ENCODE measurements at places on chromosomes 3 and 15. TPM values are rescaled to one million over a fixed set of nuclear protein-coding genes. Genes with fewer than 3 reads are reported as not detected.

DNA sequence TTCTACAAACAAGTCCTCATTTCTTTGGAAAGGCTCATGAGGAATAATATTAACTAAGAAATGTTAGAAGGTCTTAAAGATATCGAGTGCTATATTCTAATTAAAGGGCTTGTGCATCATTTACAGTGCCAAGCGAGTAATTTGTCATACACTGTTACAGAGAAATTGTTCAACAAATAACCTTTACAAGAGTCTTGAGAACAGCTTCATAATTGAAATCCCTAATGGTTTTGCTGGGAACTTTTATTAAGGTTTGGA, 209.5 kb downstream of the MECOM start:
- no peak overlapping the region for H3K4me3 ChIP-seq
- H3K27ac ChIP-seq: no peak overlapping the region
- H3K36me3 ChIP-seq: no peaks in the 10 kb centered on the region
- no peaks in the 10 kb centered on the region for H3K27me3 ChIP-seq
- no peaks in the 10 kb centered on the region for H3K4me1 ChIP-seq

- H3K4me1 ChIP-seq: no peaks in the 10 kb centered on the region
- DNase-seq: no peak
- no peak overlapping the region for H3K27ac ChIP-seq
- H3K27me3 ChIP-seq: peaks cover 58% of the 10 kb centered on the region
- no peak overlapping the region for H3K4me3 ChIP-seq
Measured at GRCh38 chr3:195005251-195005620, 265.7 kb downstream of the XXYLT1 start.

DNA sequence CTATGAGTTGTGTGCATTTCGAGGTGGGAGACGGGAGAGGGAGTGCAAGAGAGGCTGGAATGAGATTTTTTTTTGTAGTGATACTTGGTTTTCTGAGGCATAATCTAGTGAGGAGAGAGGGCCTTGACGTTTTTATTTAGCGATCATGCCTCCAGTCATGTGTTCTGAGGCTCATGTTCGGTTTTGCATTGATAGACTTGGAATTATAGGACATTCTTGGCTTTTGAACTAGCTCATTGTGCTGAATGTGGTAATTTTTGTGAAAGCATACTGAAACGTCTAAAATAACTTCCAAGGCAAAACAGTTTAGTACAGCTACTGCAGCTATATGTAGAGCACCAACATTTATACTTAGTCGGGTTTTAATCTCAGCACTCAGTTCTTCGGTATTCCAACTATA, 408.1 kb downstream of the CNTN4 start:
- H3K4me1 ChIP-seq: no peaks in the 10 kb centered on the region
- no peaks in the 10 kb centered on the region for H3K36me3 ChIP-seq

GRCh38 chr15:89656116-89656815, 999 bp upstream of the KIF7 start:
- H3K4me3 ChIP-seq: no peak overlapping the region
- H3K27ac ChIP-seq: no peak overlapping the region
- no peaks in the 10 kb centered on the region for H3K27me3 ChIP-seq
- DNase-seq: peak; percentile 15
- H3K4me1 ChIP-seq: peaks cover 5% of the 10 kb centered on the region
- no peaks in the 10 kb centered on the region for H3K36me3 ChIP-seq

SAMMSON gene
- not detected for total RNA-seq

PGBD4 gene
- 1.4 TPM for total RNA-seq

GRCh38 chr3:172175254-172175599, 135.8 kb downstream of the FNDC3B start:
- H3K4me1 ChIP-seq: peaks cover 26% of the 10 kb centered on the region
- no peaks in the 10 kb centered on the region for H3K27me3 ChIP-seq
- no peak for DNase-seq
- no peaks in the 10 kb centered on the region for H3K36me3 ChIP-seq

DNA sequence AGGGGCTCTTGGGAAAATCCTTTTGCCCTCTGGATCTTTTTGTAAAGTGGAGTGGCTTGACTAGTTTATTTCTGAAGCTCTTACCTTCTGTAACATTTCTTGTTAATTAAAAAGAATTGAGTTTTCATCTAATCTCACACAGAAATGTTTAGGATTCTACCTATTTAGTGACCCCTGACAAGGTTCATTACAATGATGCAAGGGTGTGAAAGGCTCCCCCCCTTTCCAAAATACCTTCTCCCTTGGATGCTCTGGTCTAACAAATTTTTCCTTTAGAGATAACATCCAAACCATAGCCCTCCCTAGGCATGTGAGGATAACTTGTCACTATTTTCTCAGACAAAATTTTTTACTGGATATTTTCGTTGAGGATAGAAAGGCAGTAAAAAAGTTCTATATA, 223.9 kb downstream of the THRB start:
- no peak overlapping the region for H3K4me3 ChIP-seq
- no peaks in the 10 kb centered on the region for H3K36me3 ChIP-seq
- no peak for DNase-seq
- H3K27ac ChIP-seq: no peak overlapping the region
- peaks cover 5% of the 10 kb centered on the region for H3K27me3 ChIP-seq

DNA sequence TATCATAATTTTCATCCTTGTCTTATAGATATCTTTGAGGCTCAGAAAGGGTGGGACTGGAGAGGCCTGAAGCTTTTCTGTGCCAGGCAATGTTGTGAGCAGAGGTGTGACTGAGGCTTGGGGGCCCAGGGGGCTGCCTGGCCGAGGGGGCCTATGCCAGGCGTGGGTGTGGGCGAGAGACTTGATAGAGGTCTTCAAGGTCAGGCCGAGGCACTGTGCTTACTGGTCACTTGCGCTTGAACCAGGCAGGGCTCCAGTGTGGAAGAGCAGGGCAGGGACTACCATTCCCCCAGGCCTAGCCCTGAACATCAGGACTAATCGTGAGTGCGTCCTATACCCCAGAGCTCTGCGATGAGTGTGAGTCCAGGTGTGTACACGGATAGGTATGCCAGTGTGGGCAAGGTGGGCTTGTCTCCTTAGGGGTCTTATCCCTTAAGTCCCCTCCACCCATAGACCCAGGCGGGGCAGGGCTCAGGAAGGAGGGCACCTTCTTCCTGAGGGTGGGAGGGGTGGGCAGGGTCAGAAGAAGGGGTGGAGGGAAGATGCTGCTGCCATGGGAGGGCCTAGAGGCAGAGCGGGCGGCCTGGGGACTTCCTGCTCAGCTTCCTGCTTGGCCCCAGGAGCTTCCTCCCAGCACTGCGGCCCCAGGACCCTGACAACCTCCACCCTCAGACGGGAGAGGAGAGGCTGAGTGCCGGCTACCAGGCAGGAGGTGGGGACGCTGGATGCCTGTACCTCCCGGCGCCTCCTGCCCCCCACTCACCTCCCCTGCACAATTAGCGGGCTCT, 84.7 kb downstream of the LINGO1 start:
- no peak overlapping the region for H3K27ac ChIP-seq
- no peaks in the 10 kb centered on the region for H3K27me3 ChIP-seq
- no peak overlapping the region for H3K4me3 ChIP-seq
- no peaks in the 10 kb centered on the region for H3K36me3 ChIP-seq
- peaks cover 13% of the 10 kb centered on the region for H3K4me1 ChIP-seq

ATP13A5 gene
- not detected for total RNA-seq

GRCh38 chr3:184784731-184785500, 27.1 kb upstream of the VPS8 start:
- H3K36me3 ChIP-seq: no peaks in the 10 kb centered on the region
- H3K4me1 ChIP-seq: peaks cover 28% of the 10 kb centered on the region
- H3K27me3 ChIP-seq: peaks cover 1% of the 10 kb centered on the region
- no peak for DNase-seq

DNA sequence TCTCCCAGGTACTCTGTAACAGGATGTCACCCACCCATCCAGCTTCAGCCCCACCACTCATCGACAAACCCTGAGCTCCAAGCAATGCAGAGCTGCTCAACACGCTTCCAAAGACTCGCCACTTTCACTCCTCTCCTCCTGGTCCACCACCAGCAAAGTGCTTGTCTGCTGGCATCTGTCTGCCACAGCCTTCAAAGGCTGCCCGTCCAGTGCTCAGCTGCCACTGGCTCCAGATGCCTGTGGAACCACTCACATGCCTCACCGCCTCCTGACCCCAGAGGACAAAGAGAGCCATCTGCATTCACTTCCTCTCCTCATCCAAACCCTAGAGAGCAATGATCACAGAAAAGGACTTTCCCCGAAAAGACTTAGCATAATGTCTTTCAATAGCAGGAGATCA, 109.5 kb upstream of the OCA2 start:
- no peak overlapping the region for H3K4me3 ChIP-seq
- H3K27ac ChIP-seq: no peak overlapping the region
- no peaks in the 10 kb centered on the region for H3K27me3 ChIP-seq
- no peaks in the 10 kb centered on the region for H3K36me3 ChIP-seq
- DNase-seq: no peak

- DNase-seq: no peak
- H3K4me3 ChIP-seq: no peak overlapping the region
- H3K27ac ChIP-seq: no peak overlapping the region
- no peaks in the 10 kb centered on the region for H3K27me3 ChIP-seq
- H3K36me3 ChIP-seq: no peaks in the 10 kb centered on the region
Measured at GRCh38 chr3:87148020-87148419, 79.1 kb upstream of the CHMP2B start.

DNA sequence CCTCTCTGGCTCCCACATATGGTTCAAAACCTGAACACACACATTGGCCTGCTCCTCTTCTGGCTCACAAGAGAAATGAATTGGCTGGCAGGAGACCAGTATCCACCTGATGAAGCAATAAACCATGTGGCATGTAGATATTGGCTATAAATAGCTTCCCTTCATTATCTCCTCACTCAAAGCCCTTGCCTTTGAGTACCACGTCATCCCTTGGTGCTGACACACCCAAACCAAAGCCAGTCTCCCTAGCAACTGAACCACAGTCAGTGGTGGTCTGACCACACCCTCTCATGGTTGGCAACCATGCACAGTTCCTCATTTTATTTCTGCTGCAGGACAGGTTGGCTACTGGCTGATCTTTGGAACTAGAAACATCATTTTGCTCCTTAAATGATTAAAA, 98.8 kb downstream of the ZNF621 start:
- H3K4me3 ChIP-seq: no peak overlapping the region
- H3K4me1 ChIP-seq: no peaks in the 10 kb centered on the region
- no peak overlapping the region for H3K27ac ChIP-seq
- peak; percentile 29 for DNase-seq
- no peaks in the 10 kb centered on the region for H3K36me3 ChIP-seq

GOLGA8R gene
- total RNA-seq: 1.6 TPM

- H3K4me1 ChIP-seq: peaks cover 55% of the 10 kb centered on the region
- peak overlapping the region; percentile 29 for H3K4me3 ChIP-seq
- no peaks in the 10 kb centered on the region for H3K36me3 ChIP-seq
- H3K27me3 ChIP-seq: no peaks in the 10 kb centered on the region
- DNase-seq: no peak
- peak overlapping the region; percentile 94 for H3K27ac ChIP-seq
Measured at GRCh38 chr15:73923156-73923487, 3.1 kb upstream of the LOXL1 start.

GRCh38 chr3:13141183-13141582, 68.0 kb upstream of the IQSEC1 start:
- H3K4me1 ChIP-seq: no peaks in the 10 kb centered on the region
- no peaks in the 10 kb centered on the region for H3K27me3 ChIP-seq
- no peak for DNase-seq
- no peaks in the 10 kb centered on the region for H3K36me3 ChIP-seq
- no peak overlapping the region for H3K4me3 ChIP-seq

ST3GAL6 gene
- total RNA-seq: 4.8 TPM

PCLAF gene
- 2.5 TPM for total RNA-seq

DNA sequence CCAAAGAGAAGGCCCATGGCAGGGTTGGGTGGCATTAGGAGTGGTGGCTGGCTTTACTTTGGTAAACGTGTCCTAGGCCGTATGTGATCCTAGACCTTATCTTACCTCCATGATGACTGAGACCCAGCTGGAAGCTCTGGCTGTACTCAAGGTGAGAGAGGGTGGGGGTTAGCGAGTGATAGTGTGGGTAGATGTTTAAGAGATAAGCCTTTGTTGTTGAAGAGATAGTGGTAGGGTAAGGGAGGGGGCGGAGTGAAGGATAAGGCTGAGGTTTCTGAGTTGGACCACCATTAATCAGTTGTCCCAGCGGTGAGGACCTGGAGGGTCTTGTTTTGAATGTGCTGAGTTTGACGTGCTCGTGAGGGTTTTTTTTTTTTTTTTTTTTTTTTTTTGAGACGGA, 61.5 kb upstream of the ULK4 start:
- H3K4me1 ChIP-seq: peaks cover 57% of the 10 kb centered on the region
- DNase-seq: no peak
- peak overlapping the region; percentile 29 for H3K27ac ChIP-seq
- no peaks in the 10 kb centered on the region for H3K27me3 ChIP-seq
- no peak overlapping the region for H3K4me3 ChIP-seq
- no peaks in the 10 kb centered on the region for H3K36me3 ChIP-seq

PLIN1 gene
- not detected for total RNA-seq

GRCh38 chr3:109050591-109051167, 67.3 kb downstream of the MORC1 start:
- peak; percentile 1 for DNase-seq
- H3K4me3 ChIP-seq: no peak overlapping the region
- no peaks in the 10 kb centered on the region for H3K36me3 ChIP-seq
- H3K4me1 ChIP-seq: no peaks in the 10 kb centered on the region
- H3K27ac ChIP-seq: no peak overlapping the region

- no peak overlapping the region for H3K4me3 ChIP-seq
- DNase-seq: no peak
- H3K27ac ChIP-seq: no peak overlapping the region
- H3K36me3 ChIP-seq: no peaks in the 10 kb centered on the region
Measured at GRCh38 chr15:36254426-36254825, 325.0 kb upstream of the CDIN1 start.

SI gene
- not detected for total RNA-seq

ABHD10 gene
- 28.6 TPM for total RNA-seq

DNA sequence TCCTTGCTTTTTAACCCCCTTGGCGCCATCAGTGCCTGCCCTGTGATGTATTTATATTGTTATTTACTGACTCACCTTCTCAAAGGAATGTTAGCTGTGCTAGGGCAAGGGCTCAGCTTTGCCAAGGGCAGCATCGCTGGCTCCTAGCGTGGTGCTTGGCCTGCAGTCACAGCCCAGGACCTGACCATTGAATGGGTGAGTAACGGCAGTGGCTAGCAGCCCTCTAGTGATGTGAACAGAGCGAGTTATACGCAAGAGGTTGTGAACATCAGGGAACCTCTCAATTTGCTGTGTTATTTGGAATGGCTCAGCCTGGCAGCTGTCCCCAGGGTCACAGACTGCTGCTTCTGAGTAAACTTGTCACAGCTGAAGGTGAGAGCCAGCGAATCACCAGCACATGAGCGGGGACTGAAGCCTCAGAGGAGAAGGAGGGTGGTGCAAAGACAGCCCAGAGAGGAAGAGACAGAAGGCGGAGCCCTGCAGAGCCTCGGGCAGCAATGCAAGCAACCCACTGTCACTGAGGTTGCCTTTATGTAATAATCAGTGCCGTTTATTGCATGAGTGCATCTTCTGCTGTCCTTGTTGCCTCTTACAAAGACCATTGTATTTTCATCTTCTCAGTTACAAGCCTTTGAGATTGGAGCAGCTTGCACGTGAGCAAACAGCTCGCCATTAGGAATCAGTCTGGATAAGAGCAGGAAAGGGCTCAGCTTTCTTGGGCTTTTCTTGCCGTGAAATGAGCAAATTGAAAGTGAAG, 158.3 kb downstream of the SLCO3A1 start:
- peak; percentile 34 for DNase-seq
- H3K27ac ChIP-seq: no peak overlapping the region
- H3K4me3 ChIP-seq: no peak overlapping the region
- no peaks in the 10 kb centered on the region for H3K36me3 ChIP-seq

TRAIP gene
- 3.4 TPM for total RNA-seq

Measured in astrocyte (in vitro differentiated cells and primary cell).